Activated CD4-positive, alpha-beta T cell treated with anti-CD3 and anti-CD28 coated beads, Interleukin-2, Interleukin-4, amounts not matched to agents 100 ng/mL and 50 ng/mL, durations not matched to agents 16 hours and 8 hours (primary cell): ENCODE measurements at places on chromosomes 3 and 15.
A peak's percentile ranks its signal among the peaks of the same experiment; 100 is the strongest.

GRCh38 chr15:73921254-73921925 lies 4.9 kb upstream of the LOXL1 start:
- DNase-seq: no peak

- no peak for DNase-seq
These were observed 929.2 kb upstream of the CFAP20DC start for GRCh38 chr3:59978979-59979378.

DNA sequence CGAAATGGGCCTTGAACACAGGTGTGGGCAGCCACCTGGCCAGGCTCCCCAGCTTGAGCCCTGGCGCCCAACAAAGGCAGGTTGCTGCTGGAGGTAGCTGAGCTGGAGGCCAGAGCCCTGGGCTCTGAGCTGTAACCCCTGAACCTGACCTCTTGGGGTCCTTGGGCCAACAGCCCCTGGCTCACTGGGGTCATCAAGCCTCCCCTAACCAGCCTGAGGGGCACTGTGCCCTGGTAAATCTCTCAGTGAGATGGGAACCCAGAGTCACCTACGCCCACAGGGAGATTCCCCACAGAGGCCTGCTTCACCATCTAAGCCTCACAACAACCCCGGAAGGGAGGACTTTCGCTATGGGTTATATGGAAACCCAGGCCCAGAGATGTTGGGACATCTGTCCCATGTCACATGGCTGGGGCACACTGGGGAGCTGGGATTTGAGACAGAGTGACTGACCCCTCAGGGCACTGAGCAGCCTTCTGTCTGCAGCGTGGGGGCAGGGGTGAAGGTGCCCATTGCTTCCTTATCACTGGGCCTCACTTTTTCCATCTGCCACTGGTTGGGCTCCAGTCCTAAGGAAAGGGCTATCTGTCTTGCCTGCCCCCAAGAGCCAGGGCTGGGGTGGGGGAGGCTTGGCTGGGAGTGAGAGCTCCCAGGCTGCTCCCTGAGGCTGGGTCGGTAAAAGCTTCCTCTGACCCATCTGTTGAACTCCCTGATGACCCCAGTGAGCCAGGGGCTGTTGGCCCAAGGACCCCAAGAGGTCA lies 59.1 kb downstream of the IQSEC1 start:
- DNase-seq: peak; percentile 65

DNA sequence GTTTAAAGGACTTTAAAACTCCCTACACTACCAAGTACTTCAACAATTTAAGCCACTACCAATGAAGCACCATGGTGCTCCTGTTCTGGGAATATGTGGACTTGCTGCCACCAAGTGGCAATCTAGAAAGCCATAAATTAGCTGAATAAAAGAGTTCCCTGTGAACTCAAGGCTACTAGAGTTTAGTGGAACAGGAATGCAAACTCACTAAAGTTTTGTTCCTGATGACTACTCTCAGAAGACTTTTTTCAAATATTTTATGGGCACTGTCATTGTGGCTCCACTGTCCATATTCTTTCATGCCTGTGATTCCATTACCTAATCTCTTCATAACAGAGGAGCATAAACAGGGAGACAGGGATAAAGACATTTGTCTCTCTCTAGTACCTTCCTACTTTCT lies 63.9 kb downstream of the TMCC1 start:
- peak; percentile 35 for DNase-seq

DNA sequence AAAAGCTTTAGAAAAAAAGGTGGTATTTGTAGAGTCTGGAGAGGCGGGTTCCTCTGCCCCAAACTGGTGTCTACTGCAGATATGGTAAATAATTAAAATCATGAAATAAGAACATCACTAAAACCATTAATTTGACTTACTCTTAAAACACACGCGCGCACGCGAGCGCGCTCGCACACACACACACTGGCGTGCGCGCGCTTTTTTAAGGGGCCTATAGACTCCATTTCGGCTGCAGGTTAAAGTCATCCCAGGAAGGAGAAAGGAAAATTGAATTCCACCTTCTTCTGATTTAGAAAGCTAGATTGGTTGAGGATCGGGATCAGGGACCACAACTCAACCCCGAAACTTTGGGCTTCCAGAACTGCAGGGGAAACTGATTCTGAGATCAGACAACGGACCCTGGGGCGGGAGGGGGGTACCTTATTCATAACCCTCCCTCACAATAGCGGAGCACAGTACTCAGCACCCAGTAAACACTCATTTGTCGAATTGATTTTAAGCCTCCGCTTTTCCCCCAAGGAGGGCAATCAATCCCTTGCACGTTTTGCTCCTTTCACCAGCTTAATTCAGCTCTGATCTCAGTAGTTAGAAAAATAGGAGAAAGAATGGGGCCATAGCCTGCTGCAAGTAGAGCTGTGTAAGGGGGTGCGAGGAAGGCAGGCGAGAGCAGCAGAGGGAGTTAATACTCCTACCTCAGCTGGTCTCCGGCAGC lies 509 bp upstream of the LRRC3B start:
- no peak for DNase-seq

GRCh38 chr3:194637066-194637465 lies 3.8 kb upstream of the TMEM44 start:
- no peak for DNase-seq

DNA sequence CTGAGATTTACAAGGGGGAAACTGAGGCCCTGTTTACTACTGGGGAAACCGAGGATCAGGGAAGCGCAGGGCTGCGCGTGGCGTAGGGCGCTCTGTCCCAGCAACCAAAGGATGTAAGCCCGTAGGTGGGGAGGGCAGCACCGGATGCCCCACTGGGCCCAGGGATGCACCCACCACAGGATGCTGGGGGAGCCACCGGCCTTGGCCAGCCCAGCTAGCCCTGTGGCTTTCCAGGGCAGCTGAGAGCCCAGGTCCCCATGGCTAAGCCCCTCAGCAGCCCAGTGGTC lies 33.4 kb downstream of the RPN1 start:
- no peak for DNase-seq

DNA sequence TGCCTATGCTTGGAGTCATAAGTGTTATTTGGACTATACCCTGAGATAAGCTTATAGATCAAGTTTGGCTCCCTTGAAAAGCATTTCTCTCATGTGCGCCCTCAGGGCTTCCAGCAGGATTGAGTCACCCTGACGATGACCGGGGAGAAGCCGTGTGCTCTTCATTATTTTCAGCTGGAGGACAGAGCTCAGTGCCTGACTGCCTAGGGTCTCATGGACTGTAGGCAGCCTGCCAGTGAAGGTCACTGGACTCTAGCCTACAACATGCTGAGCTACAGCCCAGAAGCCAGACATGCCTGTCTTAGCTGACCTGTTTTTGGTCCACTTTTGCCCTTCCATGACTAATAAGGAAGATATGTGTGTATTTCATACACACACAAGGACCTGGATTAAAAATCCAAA lies 31.6 kb upstream of the NUDT16 start:
- DNase-seq: no peak

DNA sequence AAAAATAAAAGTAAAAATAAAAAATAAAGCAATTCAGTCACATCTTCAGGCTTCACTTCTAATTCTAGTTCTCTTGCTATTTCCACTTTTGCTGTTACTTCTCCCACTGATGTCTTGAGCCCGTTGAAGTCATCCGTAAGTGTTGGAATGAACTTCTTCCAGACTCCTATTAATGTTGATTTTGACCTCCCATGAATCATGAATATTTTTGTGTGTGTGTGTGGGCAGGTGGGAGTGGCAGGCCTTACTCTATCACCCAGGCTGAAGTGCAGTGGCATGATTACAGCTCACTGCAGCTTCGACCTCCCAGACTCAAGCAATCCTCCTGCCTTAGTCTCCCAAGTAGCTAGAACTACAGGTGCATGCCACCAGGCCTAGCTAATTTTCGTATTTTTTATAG lies 10.7 kb downstream of the USP4 start:
- DNase-seq: no peak

GRCh38 chr15:76161153-76162035 lies 101.6 kb downstream of the TMEM266 start:
- DNase-seq: no peak

- DNase-seq: no peak
These were observed 146.9 kb downstream of the DNAJB8 start for GRCh38 chr3:128319741-128320141.

DNA sequence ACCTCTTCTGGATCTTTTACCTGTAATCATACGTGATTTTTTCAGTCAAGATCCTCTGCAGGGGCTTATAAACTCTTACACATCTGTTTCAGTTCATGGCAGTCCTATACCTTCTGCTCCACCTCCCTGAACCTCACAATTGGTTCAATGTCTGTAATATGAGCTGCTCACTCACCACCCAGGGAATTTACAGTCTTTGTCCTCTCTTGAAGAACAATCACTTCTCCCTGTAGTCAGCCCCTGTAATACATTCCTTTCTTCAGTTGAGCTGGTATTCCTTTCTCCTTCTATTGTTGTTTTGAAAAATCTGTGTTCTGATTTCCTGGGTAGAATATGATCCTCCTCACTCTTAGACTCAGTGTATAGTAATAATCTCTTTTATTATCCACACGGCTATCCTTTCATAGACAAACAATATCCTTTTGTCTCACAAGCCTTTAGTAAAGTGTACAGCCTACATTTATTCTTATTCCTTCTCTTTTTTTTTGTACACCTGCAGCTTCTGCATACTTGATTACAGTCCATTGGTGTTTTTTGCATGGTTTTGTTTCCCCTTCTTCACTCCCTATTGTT lies 101.8 kb downstream of the NECTIN3 start:
- DNase-seq: no peak

GRCh38 chr3:135149707-135150681 lies 354.9 kb downstream of the EPHB1 start:
- DNase-seq: no peak

DNA sequence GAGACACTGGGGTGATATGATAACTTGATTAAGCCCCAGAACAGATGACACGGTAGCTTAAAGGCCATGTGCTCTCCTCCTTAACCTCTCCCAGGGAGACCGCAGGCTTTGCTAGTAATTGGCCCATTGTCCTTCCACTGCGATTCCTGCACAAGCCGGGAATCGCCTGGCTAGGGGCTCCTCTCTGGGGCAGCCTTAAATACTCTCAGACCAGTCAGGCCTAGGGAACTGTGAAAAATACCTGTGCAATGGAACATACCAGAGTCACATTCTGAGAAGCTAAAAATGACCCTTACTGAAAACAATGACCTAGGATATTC lies 56.3 kb downstream of the CPN2 start:
- DNase-seq: no peak

DNA sequence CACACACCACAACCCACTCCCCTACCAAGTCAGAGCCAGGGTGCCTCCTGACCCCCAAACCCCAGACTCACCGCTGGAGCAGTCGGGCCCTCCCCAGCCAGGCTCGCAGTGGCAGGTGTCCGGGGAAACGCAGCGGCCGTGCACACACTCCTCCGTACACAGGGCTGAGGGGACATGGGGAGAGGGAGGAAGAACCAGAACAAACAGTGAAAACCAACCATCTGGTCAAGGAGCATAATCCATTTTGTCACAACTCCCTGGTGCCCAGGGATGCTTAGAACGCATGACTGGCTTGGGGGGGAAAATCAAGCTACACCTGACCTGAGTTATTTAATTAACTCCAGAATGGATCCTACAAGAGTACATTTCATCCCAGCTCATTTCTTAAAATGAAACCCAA lies 159.2 kb downstream of the MEGF11 start:
- DNase-seq: no peak

GRCh38 chr3:66380200-66380932 lies 120.5 kb downstream of the LRIG1 start:
- DNase-seq: no peak

DNA sequence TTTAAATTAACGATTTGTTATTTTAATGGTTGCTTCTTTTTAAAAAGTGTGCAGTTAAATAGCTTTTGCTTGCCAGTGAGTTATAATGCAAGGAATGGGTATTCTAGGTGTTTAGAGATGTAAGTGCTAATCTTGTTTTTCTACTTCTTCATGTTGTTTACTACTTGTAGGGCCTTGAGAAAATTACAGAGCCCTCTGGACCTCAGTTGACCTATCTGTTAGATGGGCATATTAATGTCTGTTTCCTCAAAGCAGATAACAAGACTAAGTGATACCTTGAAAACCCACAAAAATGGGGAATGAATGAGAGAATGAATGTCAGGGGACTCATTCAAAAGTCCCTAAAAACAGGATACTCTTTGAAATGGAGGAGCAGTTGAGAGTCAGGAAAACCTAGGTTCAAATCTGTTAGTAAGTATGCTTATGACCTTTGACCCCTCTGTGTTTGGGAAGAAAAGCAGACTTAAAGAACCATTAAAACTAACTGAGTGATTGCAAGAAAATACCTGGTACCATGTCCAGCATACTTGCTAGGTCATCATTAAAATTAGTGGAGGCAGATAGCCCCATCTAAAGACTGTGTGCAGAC lies 419.5 kb downstream of the EDEM1 start:
- no peak for DNase-seq

GRCh38 chr3:28139288-28139687 lies 102.1 kb upstream of the CMC1 start:
- no peak for DNase-seq

DNA sequence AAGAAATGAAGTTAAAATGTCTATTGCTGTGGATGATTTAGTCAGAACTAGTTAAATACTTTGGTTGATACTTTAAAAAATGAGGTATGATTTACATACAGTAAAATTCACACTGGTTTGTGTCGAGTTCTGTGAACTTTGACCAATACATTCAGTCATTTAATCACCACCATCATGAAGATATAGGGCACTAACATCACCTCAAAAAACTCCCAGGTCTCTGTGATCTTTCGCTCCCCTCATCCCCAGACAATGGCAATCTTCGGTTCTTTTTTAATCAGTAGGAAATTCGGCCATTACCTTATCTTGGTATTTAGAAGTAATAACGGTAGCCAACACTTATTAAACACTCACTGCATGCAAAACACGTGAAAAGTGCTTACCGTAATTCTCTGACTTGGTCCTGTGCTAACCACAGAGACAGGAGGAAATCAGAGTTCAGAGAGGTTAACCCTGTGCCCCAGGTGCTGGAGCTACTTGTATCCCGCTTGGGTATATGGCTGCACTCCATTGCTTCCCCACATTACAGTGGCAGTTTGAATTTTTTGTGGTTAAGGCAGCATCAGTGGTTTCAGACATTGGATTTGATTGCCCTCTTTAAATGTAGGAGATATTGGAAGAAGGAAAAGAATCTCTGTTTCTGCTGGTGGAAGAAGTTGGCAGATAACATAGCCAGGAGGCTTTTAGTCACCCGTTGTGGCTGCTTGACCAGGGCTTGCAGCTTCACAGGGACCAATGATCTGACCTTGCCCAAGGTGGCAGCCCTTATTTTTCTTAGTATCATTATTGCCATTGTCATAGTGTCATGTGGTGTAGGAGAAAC lies 4.2 kb downstream of the PLCL2 start:
- peak; percentile 55 for DNase-seq

- DNase-seq: peak; percentile 3
These were observed 108.1 kb upstream of the GMNC start for GRCh38 chr3:190970560-190970959.

DNA sequence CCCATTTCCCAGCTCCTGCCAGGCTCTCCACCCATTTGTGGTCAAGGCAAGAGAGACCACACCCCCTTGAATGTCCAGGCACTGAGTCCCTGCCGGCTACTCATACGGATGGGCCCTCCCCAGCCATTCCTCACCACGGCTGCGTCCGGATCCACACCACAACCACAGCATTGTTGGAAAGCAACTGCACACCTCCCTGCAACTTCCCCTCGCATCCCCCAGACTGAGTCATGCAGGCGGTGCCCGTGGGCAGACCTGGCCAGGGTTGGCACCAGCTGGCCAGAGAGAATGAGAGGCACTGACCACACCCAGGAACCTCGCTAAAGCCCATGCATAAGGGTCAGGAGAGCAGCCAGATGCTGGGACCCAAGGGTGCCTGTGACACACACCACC lies 30.5 kb downstream of the LOXL1 start:
- no peak for DNase-seq
